A673 (cell line): ENCODE measurements at places on chromosomes 7 and 10. TPM values are rescaled to one million over a fixed set of nuclear protein-coding genes. Genes with fewer than 3 reads are reported as not detected.

Gene ELN
- total RNA-seq: 47.6 and 65.9 TPM in 2 replicates

Gene PNLIPRP3
- not detected in 2 replicates for total RNA-seq

Gene MYPN
- 0.87 and 1.7 TPM in 2 replicates for total RNA-seq

Gene OR9A2
- not detected in 2 replicates for total RNA-seq

Gene HIPK2
- 30.7 and 32.4 TPM in 2 replicates for total RNA-seq

Gene PHF14
- total RNA-seq: 75.4 and 79.5 TPM in 2 replicates

Gene MYO3A
- total RNA-seq: 0.39 and 0.88 TPM in 2 replicates

- H3K27me3 ChIP-seq: no peaks in the 10 kb centered on the region
These were observed 57.0 kb downstream of the MICALL2 start for GRCh38 chr7:1402110-1402790.

DNA sequence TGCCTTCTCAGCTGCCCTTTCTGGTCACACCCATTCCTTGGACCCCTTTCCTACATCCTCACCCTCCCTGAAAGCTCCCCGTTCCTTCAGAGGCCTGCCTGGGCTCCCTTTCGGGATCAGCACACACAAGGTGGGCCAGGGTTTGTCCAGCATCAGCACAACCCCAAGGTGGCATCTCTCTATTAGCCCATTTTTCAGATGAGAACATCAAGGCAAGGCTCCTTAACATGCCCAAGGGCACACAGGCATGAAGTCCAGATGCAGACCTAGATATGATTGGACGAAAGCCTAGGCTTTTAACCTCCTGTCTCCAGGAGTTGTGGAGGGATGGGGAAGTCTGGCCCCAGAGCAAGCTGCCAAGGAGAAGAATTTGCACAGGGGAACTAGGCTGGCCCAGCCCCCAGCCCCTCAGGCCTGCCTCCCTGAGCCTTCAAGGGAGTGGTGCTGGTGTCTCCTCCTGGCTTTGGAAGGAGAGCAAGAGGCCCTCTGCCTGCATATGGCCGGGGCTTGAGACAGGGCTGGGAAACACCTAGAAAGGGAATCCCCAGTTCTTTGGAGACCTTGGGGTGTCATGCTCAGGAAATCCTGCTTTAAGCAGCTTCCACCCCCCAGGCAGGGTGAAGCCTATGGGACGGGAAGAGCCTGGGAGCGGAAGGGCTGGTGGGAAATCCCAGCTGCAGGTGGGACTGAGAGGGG is 9.0 kb upstream of the VSIR start:
- H3K36me3 ChIP-seq: no peaks in the 10 kb centered on the region
- no peak overlapping the region for H3K27ac ChIP-seq
- no peaks in the 10 kb centered on the region for H3K4me1 ChIP-seq
- no peaks in the 10 kb centered on the region for H3K27me3 ChIP-seq
- H3K4me3 ChIP-seq: no peak overlapping the region

GRCh38 chr7:102292813-102293798 is 6.4 kb downstream of the SH2B2 start:
- no peak for DNase-seq
- no peak overlapping the region for H3K27ac ChIP-seq
- H3K27me3 ChIP-seq: no peaks in the 10 kb centered on the region
- peaks cover 8% of the 10 kb centered on the region for H3K4me1 ChIP-seq

DNA sequence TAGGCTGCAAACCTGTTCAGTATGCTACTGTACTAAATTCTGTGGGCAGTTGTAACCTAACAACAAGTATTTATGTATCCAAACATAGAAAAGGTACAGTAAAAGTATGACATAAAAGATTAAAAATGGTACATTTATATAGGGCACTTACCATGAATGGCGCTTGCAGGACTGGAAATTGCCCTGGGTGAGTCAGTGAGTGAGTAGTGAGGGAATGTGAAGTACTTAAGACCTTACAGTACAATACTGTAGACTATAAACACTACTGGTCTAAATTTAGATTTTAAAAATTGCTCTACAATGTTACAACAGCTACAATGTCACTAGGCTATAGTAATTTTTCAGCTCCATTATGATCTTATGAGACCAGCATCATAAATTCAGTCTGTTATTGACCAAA is 146.0 kb upstream of the GNAI1 start:
- no peak for DNase-seq
- H3K27ac ChIP-seq: no peak overlapping the region
- H3K36me3 ChIP-seq: no peaks in the 10 kb centered on the region
- no peaks in the 10 kb centered on the region for H3K4me1 ChIP-seq
- H3K27me3 ChIP-seq: no peaks in the 10 kb centered on the region

DNA sequence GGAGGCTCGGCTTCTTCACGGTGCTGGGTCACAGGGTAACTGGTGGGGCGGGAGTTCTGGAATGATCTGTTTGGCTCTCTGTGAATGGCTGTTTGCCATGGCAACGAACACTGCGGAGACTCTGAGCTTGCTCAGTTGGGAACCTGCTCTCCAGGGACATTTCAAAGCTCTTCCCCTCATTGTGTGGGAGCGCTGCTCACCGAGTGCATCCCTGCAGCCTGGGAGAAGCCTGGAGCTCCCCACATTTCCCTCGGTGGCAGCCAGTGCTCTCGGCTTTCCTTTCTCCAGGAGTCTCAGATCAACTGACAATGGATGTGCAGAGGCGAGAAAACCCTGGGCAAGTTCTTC is 57.6 kb upstream of the CACUL1 start:
- DNase-seq: no peak
- no peak overlapping the region for H3K27ac ChIP-seq
- H3K4me1 ChIP-seq: no peaks in the 10 kb centered on the region
- peaks cover 7% of the 10 kb centered on the region for H3K27me3 ChIP-seq
- no peaks in the 10 kb centered on the region for H3K36me3 ChIP-seq
- no peak overlapping the region for H3K4me3 ChIP-seq

GRCh38 chr7:143934526-143935325 is at the start of gene OR2F2:
Gene OR2F2 (plus strand): TSS chr7:143935233. CDS start chr7:143935233, 0 bp downstream.
- no peaks in the 10 kb centered on the region for H3K4me1 ChIP-seq
- DNase-seq: no peak
- H3K4me3 ChIP-seq: no peak within 1 kb of the TSS
- H3K36me3 ChIP-seq: no peaks in the 10 kb centered on the region
